ENCODE measurements at places on chromosomes 4 and X.

- H3K27ac ChIP-seq, result no peak overlapping the region
- no peaks in the 10 kb centered on the region for H3K27me3 ChIP-seq
- no peak for DNase-seq
- H3K36me3 ChIP-seq, result no peaks in the 10 kb centered on the region
Observed at GRCh38 chr4:2248044-2248780, 6.3 kb upstream of the HAUS3 start.

- H3K4me1 ChIP-seq, result no peaks in the 10 kb centered on the region
- H3K27ac ChIP-seq, result no peak overlapping the region
Observed at GRCh38 chr4:6601661-6602250, 26.8 kb downstream of the MAN2B2 start.

DNA sequence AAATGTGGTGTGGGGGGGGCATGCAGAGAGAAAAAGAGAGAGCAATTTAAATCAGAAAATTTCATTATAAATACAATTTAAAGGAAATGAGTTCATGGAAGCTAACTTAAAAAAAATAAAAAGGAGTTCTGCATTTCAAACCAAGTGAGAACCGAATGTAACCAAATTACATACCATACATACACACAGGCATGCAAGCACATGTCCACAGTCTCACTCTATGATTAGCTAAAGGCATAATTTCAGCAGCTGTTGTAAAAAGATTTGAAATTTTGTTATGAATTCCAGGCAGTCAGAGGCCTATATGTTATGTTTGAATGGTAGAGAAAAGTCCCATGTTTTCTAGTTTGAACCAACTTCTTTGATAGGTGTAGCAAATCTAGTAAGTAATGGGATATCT lies 611.6 kb upstream of the ADGRL3 start:
- H3K36me3 ChIP-seq, result no peaks in the 10 kb centered on the region
- H3K27me3 ChIP-seq, result no peaks in the 10 kb centered on the region
- no peak overlapping the region for H3K4me3 ChIP-seq
- no peak for DNase-seq
- peaks cover 1% of the 10 kb centered on the region for H3K4me1 ChIP-seq

DNA sequence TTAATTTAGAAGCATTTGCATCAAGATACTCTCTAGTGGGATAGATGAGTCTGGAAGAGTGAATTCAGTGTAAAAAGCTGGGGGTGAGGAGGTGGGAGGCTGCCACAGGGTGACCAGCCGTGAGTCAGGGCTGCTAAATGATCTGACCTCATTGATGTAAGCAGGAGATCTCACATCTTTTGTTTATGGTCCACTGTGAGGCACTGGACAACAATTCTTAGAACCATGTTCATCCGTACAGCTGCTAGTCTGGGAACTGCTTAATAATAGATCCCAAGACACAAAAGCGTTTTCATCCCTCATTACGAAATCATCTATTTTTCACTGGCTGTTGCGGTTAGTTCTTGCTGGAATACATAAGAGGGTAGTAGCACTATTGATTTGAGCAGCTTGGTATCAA lies 14.1 kb downstream of the KLF3 start:
- peak overlapping the region; percentile 30 for H3K27ac ChIP-seq
- peaks cover 40% of the 10 kb centered on the region for H3K4me1 ChIP-seq
- H3K27me3 ChIP-seq, result no peaks in the 10 kb centered on the region
- H3K4me3 ChIP-seq, result no peak overlapping the region
- no peak for DNase-seq

- no peak overlapping the region for H3K27ac ChIP-seq
- DNase-seq, result no peak
- H3K36me3 ChIP-seq, result no peaks in the 10 kb centered on the region
Observed at GRCh38 chr4:108378164-108378563, 209.4 kb upstream of the LEF1 start.

- no peaks in the 10 kb centered on the region for H3K27me3 ChIP-seq
- H3K4me1 ChIP-seq, result no peaks in the 10 kb centered on the region
- no peaks in the 10 kb centered on the region for H3K36me3 ChIP-seq
- H3K27ac ChIP-seq, result no peak overlapping the region
- no peak for DNase-seq
Observed at GRCh38 chr4:123997776-123998449, 601.3 kb downstream of the SPRY1 start.

DNA sequence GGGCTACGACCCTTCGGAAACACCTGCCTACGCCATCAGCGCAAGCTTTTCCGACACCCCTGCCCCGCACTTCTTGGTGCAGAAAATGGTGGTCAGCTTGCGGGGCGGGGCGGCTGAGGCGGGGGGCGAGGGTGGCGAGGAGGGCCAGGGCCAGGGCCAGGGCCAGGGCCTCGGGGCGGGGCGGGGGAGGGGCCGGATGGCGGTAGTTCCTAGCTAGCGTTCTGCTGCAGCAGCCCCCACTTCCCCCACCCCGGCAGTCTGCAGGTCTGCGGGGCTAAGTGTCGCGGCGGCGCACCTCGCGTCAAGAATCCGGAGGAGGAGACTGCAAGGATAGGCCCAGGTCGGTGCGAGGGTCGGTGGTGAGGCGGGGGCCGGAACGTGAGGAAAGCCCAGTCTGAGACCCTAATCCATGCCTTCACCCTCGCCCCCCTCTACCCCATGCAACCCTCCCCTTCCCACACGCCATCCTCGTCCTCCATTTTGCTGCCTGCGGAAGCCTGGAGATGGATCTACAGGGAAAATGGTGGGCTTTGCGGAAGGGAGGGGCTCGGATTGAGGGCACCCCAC lies 600 bp downstream of the BEX4 start:
- peaks cover 7% of the 10 kb centered on the region for H3K36me3 ChIP-seq
- peaks cover 4% of the 10 kb centered on the region for H3K4me1 ChIP-seq
- H3K4me3 ChIP-seq, result peak overlapping the region; percentile 84
- peak; percentile 62 for DNase-seq

GRCh38 chr4:30450474-30450873 lies 269.7 kb upstream of the PCDH7 start:
- no peaks in the 10 kb centered on the region for H3K36me3 ChIP-seq
- no peak overlapping the region for H3K27ac ChIP-seq

GRCh38 chr4:35757836-35758235 lies 486.5 kb downstream of the ARAP2 start:
- DNase-seq, result no peak
- peak overlapping the region; percentile 23 for H3K27ac ChIP-seq
- no peaks in the 10 kb centered on the region for H3K27me3 ChIP-seq
- no peak overlapping the region for H3K4me3 ChIP-seq
- no peaks in the 10 kb centered on the region for H3K36me3 ChIP-seq

DNA sequence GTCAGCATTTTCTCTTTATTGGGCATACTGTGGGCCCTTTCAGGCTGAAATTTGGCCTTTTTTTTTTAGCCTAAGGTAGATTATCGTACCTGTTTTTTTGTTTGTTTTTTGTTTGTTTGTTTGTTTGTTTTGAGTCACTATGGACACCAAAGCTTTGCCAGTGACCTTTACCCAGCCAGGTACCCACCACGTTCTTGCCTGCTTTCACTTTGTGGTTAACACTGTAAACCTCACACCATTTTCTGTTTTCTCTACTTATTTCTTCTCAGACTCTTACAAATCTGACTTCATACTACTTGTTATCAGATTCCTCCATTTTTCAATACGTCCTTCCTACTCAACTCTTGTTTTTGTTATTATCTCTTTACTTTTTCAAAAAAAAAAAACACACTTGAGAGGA lies 81.5 kb downstream of the ZNF674 start:
- peaks cover 14% of the 10 kb centered on the region for H3K36me3 ChIP-seq
- H3K27ac ChIP-seq, result no peak overlapping the region
- H3K27me3 ChIP-seq, result no peaks in the 10 kb centered on the region
- H3K4me1 ChIP-seq, result peaks cover 14% of the 10 kb centered on the region
- H3K4me3 ChIP-seq, result no peak overlapping the region

- no peak overlapping the region for H3K27ac ChIP-seq
- no peak for DNase-seq
- no peak overlapping the region for H3K4me3 ChIP-seq
- peaks cover 12% of the 10 kb centered on the region for H3K36me3 ChIP-seq
Observed at GRCh38 chrX:111123125-111123524, 27.1 kb downstream of the PAK3 start.

- no peaks in the 10 kb centered on the region for H3K27me3 ChIP-seq
- H3K27ac ChIP-seq, result no peak overlapping the region
- no peak overlapping the region for H3K4me3 ChIP-seq
- no peaks in the 10 kb centered on the region for H3K4me1 ChIP-seq
- DNase-seq, result no peak
Observed at GRCh38 chrX:48636776-48637175, 39.5 kb downstream of the WDR13 start.

GRCh38 chrX:151458824-151459223 lies 61.8 kb downstream of the VMA21 start:
- H3K4me3 ChIP-seq, result no peak overlapping the region
- H3K36me3 ChIP-seq, result peaks cover 2% of the 10 kb centered on the region
- no peaks in the 10 kb centered on the region for H3K27me3 ChIP-seq
- H3K27ac ChIP-seq, result no peak overlapping the region
- no peaks in the 10 kb centered on the region for H3K4me1 ChIP-seq

DNA sequence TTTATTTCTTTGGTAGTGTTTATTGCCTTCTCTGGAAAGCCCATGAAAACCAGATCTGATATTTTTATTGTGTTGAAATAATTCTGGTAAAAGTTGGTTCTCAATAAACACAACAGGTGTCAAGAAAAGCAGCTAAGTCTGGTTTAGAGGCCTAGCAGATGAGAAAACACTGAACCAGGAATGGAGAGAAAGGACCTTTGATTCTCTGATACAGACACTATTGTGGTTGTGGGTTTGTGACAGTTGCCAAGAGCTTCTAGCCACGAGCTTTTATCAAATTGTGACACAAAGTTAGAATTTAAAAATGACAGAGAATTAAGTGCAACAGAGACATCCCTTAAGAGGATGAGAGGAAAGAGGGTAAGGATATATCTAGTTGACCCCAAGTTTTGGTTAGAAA lies 42.6 kb downstream of the DDIT4L start:
- H3K36me3 ChIP-seq, result no peaks in the 10 kb centered on the region
- H3K4me1 ChIP-seq, result no peaks in the 10 kb centered on the region
- H3K4me3 ChIP-seq, result no peak overlapping the region
- no peak for DNase-seq

GRCh38 chrX:15600049-15600448 lies 711 bp downstream of the ACE2 start:
- no peaks in the 10 kb centered on the region for H3K36me3 ChIP-seq
- no peak overlapping the region for H3K27ac ChIP-seq
- H3K4me1 ChIP-seq, result peaks cover 6% of the 10 kb centered on the region
- H3K27me3 ChIP-seq, result no peaks in the 10 kb centered on the region

DNA sequence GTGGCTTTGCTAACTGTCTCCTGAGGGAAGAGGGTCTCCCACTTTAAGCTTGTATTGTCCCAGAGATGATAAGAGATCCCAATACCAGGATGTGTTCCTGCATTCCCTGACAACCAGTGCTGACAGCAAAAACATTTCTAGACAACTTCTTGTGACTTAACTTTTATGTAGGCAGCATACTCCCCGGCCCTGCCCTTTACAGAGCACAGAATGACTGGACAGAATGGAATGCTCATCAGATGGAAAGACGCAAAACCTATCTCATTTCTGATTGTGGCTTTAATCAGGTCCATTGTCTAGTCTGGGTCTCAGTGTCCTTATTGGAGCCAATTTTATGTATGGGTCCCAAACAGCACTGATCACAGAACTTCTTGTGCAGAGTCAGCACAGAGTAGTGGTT lies 18.2 kb upstream of the PLAC1 start:
- no peak for DNase-seq
- no peaks in the 10 kb centered on the region for H3K4me1 ChIP-seq
- no peak overlapping the region for H3K4me3 ChIP-seq
- no peaks in the 10 kb centered on the region for H3K27me3 ChIP-seq
- H3K36me3 ChIP-seq, result no peaks in the 10 kb centered on the region

GRCh38 chr4:69056921-69057550 lies 39.2 kb upstream of the UGT2B7 start:
- H3K36me3 ChIP-seq, result peaks cover 4% of the 10 kb centered on the region
- H3K27me3 ChIP-seq, result no peaks in the 10 kb centered on the region
- H3K27ac ChIP-seq, result peak overlapping the region; percentile 93
- peak overlapping the region; percentile 56 for H3K4me3 ChIP-seq
- peaks cover 35% of the 10 kb centered on the region for H3K4me1 ChIP-seq

GRCh38 chr4:8515316-8516060 lies 64.7 kb upstream of the GPR78 start:
- H3K4me1 ChIP-seq, result no peaks in the 10 kb centered on the region
- no peak overlapping the region for H3K4me3 ChIP-seq
- no peaks in the 10 kb centered on the region for H3K27me3 ChIP-seq
- H3K27ac ChIP-seq, result no peak overlapping the region
- no peaks in the 10 kb centered on the region for H3K36me3 ChIP-seq

- no peak for DNase-seq
- H3K4me3 ChIP-seq, result no peak overlapping the region
- H3K27ac ChIP-seq, result no peak overlapping the region
- no peaks in the 10 kb centered on the region for H3K27me3 ChIP-seq
- peaks cover 3% of the 10 kb centered on the region for H3K36me3 ChIP-seq
- no peaks in the 10 kb centered on the region for H3K4me1 ChIP-seq
Observed at GRCh38 chrX:72604112-72604511, 31.5 kb upstream of the HDAC8 start.

- no peak for DNase-seq
- no peak overlapping the region for H3K27ac ChIP-seq
- H3K27me3 ChIP-seq, result no peaks in the 10 kb centered on the region
- no peak overlapping the region for H3K4me3 ChIP-seq
- H3K4me1 ChIP-seq, result no peaks in the 10 kb centered on the region
- no peaks in the 10 kb centered on the region for H3K36me3 ChIP-seq
Observed at GRCh38 chr4:79882806-79883205, 190.2 kb downstream of the ANTXR2 start.

DNA sequence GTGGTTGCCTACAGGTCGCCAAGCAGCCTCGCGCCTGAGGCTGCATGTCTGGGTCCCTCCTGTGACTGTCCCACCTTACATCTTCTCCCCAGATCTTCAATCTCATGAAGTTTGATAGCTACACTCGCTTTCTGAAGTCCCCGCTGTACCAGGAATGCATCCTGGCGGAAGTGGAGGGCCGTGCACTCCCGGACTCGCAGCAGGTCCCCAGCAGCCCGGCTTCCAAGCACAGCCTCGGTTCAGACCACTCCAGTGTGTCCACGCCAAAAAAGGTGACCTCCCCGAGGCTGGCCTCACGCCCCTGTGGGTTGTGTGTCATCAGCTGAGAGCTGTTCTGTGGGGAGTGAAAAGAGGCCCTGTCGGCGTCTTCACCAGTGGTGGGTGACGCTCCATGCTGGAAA lies 24.9 kb upstream of the HGFAC start:
- no peaks in the 10 kb centered on the region for H3K27me3 ChIP-seq
- DNase-seq, result no peak
- no peaks in the 10 kb centered on the region for H3K4me1 ChIP-seq
- H3K4me3 ChIP-seq, result no peak overlapping the region
- H3K36me3 ChIP-seq, result peaks cover 14% of the 10 kb centered on the region

DNA sequence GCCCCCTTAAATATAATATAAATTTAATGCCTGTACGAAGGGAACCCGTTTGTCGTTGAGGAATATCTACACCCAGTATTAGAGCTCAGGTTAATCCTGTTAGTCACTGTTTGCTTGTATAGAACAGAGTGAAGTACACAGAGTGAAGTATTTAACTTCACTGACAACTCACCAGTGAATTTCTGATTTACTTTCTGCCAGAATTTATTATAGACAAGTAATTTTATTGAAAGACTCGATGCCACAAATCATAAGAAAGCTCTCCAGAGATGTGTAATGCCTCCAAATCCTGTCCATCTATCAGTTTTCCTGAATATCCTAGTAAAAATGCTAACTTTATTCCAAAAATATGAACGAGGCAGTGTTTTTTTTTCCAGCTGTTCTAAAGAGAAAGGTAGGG lies 1.6 kb downstream of the GAB1 start:
- no peak overlapping the region for H3K27ac ChIP-seq
- H3K36me3 ChIP-seq, result no peaks in the 10 kb centered on the region
- peaks cover 16% of the 10 kb centered on the region for H3K4me1 ChIP-seq
- H3K4me3 ChIP-seq, result peak overlapping the region; percentile 91

Data from progenitor cell of endocrine pancreas (in vitro differentiated cells).